ENCODE measurements at places on chromosomes 12 and 14.

DNA sequence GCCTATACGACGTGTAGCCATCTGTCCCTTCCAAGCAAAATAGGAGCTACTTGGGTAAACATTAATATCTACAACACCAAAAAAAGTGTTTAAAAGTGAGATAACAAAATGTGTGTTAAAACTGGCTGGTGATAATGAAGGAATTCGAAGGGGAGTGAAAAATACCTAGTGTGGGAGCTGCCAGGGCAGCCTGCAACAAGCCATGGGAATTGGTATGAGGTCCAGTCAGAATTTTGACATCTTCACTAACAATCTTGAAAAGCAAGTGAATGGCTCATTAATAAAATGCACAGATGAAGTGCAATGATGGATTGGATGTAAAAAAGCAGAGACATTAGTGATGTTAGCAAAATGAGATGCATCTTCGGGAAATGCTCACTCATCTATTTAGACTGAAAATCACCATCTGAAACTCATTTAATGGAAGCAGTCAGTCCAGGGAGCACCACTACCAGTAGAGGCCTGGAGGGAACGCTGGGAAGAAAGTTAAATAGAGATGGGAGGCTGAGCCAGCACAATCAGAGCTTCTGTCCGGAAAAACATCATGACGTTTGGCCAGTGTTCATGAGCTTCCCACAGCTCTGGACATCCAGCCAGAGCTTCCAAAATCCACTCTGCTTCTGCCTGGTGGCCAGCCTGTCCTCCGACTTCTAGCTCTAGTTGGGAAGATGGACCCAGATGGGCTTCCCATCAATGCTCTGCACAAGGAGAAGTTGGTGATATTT lies 405.0 kb upstream of the TMTC1 start:
- no peak for DNase-seq

- no peak for DNase-seq
These were observed 133.6 kb downstream of the ZFP36L1 start for GRCh38 chr14:68658943-68659931.

GRCh38 chr12:31868965-31869364 lies 90.2 kb upstream of the RESF1 start:
- no peak for DNase-seq

GRCh38 chr12:25051656-25052195 lies 102.8 kb upstream of the BCAT1 start:
- DNase-seq: peak; percentile 29

DNA sequence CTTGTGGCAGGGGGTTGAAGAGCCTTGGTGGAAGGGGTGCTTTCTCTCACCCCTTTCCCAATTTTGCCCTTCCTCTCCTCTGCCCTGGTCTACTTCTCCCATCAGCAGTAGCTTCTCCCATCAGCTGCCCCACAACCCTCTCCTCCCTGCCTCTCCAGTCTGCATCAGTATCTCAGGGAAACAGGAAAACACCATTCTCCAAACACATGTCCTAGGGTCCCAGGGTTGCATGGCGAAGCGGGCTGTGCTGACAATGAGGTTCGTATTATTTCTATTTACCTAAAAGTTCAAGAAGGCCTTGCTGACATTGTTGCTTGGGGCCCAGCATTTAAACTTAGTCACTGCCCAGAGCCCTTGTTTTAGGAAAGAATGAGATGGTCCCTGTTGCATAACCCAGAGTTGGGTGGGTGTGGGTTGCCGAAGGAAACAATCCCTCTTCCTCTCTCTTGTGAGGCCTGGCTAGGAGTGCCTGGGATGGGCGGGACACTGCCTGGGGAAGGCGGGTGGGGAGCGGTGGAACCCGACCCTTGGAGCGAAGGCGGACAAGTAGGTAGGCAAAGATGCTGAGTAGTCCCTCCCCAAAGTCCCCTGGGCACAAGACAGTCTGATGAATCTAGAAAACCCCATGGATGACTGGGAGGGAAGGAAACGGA lies 1.3 kb upstream of the IGFBP6 start:
- no peak for DNase-seq

- DNase-seq: no peak
These were observed 95.7 kb downstream of the ESR2 start for GRCh38 chr14:64198486-64198885.

GRCh38 chr14:91614187-91614586 lies 104.1 kb upstream of the PPP4R3A start:
- no peak for DNase-seq

GRCh38 chr12:26830783-26831551 lies 2.0 kb downstream of the ITPR2 start:
- no peak for DNase-seq

- DNase-seq: no peak
These were observed 12.8 kb downstream of the DUSP6 start for GRCh38 chr12:89339526-89339925.

DNA sequence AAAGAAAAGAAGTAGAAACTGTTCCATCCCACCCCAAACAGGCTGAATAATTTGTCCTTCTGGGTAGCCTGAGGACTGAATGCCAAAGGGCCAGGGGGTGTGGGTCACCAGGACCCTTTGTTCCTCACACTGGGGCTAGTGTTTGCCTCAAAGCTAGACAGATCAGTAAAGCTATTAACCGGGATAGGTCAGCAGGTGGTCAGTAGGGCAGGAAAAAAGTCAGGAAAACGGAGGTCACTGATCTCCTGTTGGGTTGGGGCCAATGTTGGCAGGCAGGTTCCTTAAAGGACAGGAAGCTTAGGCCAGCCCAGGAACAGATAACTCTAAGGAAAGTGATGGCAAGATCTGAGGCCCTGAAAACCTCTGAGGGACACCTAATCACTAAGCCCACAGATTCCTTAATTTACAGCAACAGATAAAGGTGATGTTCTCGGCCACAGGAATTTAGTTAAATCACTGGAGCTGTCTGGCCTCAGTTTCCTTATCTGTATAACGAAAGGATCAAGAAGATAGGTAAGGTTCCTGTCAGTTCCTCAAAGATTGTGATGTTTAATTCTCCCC lies 22.7 kb upstream of the TMPO start:
- no peak for DNase-seq

DNA sequence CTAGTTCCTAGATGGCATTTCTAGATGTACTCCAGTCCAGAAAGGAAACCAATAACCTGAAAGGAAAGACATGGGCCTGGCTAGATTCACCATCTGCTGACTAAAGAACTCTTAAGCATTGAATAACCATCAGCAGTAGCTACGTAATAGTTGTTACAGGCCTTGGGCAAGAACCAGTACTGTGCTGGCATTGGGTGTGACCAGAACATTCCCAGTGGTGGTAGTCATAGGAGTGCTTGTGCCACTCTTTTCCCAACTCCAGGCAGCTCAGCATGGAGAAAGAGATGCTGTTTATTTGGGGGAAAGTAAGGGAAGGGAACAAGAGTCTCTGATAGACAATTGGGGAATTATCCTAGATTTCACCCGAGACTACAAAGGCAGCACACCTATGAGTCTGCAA lies 333.3 kb downstream of the SLC16A7 start:
- DNase-seq: no peak

DNA sequence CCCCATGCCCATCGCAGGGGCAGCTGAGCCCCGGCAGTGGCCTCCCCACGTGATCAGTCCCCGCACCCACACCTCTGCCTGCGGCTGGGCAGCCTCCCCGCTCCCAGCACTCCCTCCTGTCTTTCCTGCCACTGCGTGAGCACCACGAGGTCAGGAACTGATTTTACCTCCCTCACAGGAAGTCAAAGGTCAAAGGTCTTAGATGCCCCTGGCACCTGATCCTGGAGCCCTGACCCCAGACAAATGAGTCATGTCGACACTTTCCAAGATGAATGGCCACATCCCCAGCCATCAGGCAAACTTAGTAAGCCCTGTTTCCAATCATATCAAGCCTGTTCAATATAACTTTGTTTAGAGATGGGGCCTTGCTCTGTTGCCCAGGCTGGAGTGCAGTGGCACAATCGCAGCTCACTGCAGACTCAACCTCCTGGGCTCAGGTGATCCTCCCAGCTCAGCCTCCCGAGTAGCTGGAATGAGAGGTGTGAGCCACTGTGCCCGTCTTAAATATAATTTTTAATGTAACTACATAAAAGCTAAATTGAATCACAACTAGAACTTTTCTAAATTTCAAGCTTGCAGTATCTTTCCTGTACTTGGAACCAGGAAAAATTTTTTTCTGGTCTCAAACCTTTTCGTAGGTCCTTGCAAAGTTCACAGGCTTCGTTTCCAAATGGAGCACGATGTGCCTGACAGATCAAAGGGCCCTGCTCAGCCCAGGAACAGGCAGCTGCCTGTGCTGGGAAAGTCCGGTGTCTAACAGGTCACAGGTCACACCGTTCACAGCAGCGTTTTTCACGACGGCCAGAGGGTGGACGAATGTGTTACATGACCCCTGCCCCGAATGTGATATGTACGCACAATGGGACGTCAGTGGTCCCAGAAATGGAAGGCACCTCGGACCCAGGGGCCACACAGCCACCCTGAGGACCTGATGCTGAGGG lies 1.9 kb downstream of the LRCOL1 start:
- DNase-seq: no peak

DNA sequence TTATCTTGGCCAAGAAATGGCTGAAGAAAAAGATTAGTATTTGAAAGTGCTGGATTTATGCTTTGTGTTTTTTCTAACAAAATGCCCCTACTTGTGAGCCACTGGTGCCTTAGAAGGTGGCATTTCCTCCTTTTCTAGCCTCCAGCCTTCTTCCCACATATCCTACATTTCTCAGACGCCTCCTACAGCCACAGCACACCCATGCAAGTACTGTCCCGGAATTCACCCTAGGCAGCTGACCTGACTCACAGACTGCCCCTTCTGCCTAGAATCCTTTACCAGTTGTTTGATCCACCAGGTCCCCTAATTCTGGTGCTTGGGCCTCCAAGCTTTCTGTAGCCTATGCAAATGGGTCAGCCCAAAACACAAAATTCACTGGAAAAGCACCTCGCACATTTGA lies 166.0 kb downstream of the FOXN3 start:
- no peak for DNase-seq

DNA sequence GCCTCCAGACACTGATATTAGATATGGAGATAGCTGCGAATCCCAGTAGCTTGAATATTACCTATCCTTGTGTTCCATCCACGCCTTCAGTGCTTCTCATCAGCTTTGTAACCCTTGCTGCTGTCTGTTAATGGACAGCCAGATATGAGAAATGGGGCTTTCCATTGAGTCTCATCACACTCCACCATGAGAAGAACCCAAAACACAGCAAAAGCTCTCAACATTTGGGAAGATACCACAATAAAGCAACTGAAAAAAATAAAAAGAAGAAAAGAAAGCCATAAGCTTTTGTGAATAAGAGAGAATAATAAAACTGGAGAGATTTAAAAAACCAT lies 225.4 kb downstream of the GALC start:
- DNase-seq: no peak

DNA sequence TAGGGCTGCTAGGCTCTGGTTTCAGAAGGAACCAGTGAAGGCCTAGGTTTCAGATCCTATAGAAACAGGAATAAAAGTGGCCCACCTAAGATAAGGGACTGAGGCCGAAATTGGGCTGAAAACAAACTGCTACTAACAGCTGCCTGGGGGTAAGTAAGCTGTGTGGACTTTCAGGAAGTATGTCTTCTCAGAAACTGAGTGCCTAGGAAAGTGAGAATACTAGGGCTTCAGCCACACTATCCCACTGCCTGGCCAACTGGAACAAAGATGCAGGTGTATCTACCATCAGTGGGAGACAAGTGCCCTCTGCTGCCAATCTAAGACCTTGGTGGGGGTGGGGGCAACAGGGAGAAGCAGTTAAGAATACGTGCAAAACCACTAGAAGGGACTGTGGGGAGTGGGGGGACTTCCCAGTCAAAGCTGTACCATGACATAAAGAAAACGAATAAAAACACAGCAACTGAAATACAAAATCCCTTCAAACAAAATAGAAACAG lies 82.5 kb downstream of the MED13L start:
- peak; percentile 44 for DNase-seq

GRCh38 chr14:95291859-95292542 lies 27.7 kb downstream of the CLMN start:
- no peak for DNase-seq

GRCh38 chr12:106760184-106760531 lies 14.3 kb upstream of the RIC8B start:
- no peak for DNase-seq
